Effector memory CD8-positive, alpha-beta T cell (primary cell): ENCODE measurements at places on chromosomes 6 and 20.

DNA sequence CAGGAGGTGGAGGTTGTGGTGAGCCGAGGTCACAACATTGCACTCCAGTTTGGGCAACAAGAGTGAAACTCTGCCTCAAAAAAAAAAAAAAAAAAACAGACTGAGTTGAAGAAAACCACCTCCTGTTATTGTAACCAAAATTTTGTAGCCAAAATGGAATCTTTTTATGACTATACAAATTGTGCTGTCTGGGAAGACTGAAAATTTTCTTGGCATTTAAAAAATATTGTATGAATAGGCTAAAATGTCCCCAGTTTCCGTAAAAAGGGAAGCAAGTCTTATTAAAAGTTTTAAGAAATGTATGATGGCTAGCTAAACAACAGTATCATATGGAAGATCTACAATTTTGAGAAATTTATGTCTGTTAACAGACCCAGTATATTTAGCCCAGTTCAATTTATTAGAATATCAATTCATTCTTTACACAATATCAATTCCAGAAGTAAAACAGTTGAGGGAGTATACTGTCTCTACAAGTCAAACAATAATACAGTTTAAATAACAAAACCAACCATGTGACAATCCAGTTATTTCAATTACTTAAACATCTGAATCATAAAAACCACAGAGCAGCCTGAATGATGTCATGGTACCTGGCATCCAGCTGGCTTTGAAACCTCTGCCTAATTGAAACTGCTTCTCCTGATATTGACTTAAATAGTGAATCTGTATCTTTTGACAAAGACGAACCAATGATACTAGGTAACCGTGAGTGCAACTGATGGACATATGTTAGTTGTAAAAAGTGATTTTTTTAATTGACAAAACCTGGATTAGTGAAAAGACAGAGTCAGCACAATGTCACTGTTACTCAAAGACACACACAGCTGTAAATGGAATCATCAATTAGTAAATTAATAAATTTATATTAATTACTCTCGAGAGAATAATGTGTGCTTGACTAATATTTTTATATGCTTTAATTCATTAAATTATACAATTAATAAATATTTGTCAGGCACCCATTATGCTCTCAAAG lies 166.6 kb upstream of the MARCKS start:
- no peak for DNase-seq

GRCh38 chr20:45593498-45593897 lies 14.4 kb upstream of the WFDC8 start:
- no peak for DNase-seq

- DNase-seq = no peak
These were observed 11.9 kb upstream of the MYCT1 start for GRCh38 chr6:152685819-152686218.

GRCh38 chr6:17871189-17871519 lies 116.3 kb downstream of the KIF13A start:
- no peak for DNase-seq

GRCh38 chr6:128686084-128686483 lies 165.7 kb upstream of the PTPRK start:
- DNase-seq = no peak

DNA sequence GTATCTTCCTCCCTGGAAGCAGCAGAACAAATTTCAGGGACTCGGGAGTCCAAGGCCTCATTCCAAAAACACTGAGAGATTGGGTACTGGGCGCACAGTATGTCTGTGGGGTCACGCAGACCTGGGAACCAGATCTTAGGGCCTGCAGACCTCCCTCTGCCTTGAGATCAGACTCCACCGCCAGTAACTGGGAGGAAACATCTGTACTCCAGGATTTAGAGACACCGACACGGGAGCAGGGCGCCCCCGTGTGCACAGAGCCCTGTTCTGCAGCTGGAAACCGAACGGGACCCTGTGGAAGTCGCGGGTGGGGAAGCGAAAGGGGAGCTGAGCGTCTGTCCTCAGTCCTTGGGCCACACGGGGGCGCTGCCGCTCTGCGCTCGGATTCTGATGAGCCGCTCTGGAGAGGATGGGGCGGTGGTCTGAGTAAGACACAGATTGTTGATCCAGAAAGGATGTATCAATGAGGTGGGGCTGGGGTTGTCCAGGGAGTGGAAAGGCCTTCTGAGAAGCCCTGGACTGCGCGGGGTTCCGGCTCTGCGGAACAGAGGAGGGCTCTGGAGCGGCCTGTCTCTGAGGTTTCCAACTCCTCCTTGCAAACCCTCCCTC lies 35.7 kb upstream of the HLA-E start:
- peak; percentile 88 for DNase-seq

- DNase-seq = peak; percentile 80
These were observed at the start of gene SLC9A8 for GRCh38 chr20:49812507-49813304. Gene SLC9A8 (plus strand): TSS chr20:49812828. CDS start chr20:49812923, 95 bp downstream.

DNA sequence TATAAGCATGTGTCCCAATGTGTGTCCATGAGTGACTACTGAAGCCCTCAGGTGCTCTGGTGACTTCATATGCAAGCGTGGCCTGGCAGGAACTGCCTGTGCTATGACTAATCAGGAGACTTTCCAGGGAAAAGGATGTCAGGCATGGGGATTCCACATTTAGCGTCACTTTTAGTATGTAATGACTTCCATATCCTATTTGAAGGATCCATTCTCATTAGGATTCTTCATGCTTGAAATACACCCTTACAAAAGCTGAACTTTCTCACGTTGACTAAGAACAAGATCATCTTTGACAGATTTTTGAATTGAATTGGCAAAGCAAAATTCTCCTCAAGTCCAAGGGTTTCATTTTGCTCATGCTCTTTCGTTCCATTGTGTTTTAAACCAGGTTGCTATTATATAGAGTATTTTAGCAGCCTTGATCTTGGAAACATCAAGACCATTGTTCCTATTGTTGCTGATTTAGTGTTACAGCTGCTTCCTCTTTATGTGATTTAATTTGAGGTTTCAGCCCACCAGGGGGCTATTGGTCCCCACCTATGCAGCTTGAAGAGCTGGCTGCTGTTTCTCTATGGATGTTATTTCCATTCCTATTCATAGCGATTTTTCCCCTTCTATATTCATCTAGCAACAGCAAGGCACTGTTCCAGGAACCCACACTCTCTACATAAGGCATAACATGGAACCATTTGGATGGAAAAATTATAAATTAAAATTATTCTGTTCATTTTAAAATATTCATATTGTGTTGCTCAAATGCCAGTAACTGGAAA lies 418.6 kb downstream of the CDKAL1 start:
- DNase-seq = no peak

DNA sequence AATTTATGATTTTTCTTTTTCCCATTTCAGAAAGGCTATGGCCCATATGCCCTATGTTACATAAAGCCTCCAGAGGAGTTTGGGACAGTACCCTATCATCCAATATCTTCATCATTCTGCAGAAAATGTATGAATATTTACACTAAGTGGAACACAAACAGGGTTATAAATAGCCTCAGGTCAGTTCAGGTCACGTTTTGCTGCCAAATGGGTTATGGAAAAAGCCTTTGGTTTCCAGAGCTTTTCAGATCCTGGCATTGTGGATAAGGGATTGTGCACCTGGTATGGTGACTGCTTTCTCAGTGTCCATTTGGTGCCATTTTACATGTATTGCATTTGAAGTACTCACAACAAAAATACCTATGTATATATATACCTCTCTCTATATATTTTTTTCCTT lies 29.4 kb downstream of the UTRN start:
- no peak for DNase-seq

- no peak for DNase-seq
These were observed 124.4 kb upstream of the AFDN start for GRCh38 chr6:167702241-167702827.

DNA sequence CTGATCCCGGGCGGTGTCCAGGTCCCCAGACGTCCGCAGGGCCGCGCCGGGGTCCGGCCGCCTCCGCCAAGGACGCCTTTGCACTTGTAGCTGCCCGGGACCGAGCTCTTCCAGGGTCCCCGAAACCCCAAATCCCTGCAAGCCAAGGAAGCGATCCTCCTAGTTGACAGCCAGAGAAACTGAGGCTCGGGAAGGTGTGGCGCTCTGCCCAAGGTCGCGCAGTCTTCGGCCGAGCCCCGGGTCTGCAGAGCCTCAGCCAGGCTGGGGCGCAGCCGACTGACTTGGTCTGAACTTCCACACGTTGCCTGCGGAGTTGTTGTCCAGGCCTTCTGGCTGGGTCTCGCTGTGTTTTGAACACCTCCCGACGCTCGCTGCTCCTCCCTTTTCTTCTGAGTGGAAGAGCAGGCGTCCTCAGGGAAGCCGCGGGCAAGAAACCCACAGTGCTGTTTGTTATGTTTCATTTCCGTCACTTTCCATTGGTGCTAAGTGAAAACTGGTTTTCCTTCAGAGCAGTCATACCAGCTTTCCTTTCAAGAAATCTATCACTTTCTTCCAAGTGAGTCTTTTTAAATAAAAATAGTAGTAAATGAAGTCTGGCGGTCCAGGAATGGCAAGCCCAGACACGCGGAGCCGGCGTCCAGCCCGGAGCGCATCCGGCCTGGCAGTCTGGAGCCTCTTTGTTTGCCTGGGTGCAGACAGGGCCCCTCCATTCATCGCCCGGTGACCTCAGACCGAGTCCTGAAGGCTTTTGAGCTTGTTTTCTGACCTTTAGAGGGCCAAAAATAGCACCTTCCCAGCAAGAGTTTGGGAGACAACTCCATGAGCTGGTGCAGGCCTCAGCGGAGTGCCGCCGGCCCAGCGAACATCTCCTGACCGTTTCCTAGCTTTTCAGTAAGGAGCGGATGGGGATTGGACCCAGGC lies 698 bp downstream of the FAM210B start:
- no peak for DNase-seq

- DNase-seq = no peak
These were observed 45.8 kb upstream of the TCF21 start for GRCh38 chr6:133843098-133843497.

DNA sequence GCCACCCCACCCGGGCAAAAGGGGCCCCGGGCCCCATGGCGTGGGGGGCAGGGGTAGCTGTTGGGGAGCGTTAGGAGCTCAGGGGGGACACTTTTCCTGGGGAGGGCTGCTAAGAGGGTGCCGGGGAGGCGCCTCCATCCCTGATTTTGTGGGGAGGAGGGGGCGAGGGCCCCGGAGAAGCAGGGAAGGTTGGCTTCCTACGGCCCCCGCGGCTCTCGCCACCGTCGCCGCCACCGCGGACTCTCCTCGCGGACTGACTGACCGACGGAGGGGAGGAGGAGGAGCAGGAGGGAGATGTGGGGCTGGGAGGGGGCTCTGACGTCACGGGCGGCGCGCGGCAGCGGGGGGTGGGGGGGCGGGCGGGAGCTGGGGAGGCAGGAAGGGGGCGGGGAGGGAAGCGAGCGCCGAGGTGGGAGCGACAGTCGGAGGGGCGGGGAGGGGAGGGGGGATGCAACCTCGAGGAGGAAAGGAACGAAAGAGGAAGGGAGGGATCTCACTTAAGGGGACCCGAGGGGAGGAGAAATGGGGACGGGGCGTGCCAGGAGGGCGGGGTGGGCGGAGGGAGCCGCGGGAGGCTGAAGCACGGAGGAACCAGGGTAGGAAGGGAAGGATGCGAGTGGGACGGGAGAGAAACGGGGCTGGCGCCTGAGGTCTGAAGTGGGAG lies 5.1 kb downstream of the GABBR1 start:
- no peak for DNase-seq

- no peak for DNase-seq
These were observed 28.4 kb downstream of the WRNIP1 start for GRCh38 chr6:2793534-2794151.

GRCh38 chr6:30340589-30341054 lies 4.3 kb upstream of the RPP21 start:
- no peak for DNase-seq

DNA sequence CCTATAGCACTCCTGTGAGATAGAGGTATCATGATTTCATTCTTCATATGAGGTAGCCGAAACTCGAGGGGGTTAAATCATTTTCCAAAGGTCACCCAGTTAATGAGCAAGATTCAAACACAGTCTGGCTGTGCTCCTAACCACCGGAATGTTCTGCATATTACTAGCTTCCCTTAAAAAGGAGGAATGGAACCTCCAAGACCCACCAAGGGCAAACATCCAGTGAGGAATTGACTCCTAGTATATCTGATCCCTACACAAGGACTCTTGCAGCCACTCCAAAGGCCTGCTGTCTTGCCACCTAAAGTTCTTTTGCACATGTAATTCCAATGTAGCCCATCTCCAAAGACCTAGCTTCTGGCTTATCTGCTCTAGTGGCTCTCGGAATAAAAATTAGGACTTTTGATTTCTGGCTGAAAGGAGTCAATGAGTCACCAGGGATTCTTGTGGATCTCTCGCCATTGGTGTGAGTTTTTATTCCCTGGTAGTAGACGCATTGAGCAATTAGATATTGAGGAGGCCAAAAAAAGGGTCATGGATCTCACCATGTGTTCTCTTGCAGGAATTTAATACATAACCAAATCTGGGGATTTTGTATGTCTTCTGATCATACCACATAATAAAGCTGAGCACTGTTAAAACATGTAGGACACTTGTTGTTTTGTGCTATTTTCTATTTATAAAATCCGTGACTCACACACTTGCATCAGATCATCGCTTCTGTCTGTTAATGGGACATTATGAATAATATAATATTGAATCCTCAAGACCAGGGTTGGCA lies 9.1 kb downstream of the BCAS1 start:
- DNase-seq = no peak

DNA sequence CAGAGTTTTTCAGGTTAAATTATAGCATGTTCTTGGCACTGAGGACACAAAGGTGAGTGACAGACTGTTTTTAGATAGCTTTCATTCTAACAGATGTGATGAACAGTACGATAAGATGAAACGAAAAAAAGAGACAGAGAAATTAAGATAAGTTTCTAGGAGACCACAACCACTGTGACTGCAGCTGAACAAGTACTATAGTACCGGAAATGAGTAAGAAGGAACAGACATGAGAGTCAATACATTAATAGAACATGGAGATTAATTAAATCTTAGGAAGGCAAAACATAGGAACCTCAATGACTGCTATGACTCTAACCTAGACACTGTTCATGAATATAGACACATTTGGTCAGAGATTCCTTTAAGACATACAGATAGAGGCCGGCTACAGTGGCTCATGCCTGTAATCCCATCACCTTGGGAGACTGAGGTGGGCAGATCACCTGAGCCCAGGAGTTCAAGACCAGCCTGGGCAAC lies 40.2 kb downstream of the HBS1L start:
- DNase-seq = no peak

GRCh38 chr20:62598761-62599194 lies 43.5 kb upstream of the SLCO4A1 start:
- no peak for DNase-seq

- DNase-seq = no peak
These were observed 91.2 kb upstream of the SCP2D1 start for GRCh38 chr20:18722371-18722770.

- no peak for DNase-seq
These were observed 32.5 kb upstream of the DLGAP4 start for GRCh38 chr20:36273414-36274180.

GRCh38 chr6:36120539-36120938 lies 9.8 kb upstream of the MAPK13 start:
- peak; percentile 70 for DNase-seq

- DNase-seq = no peak
These were observed 22.2 kb downstream of the FAM110A start for GRCh38 chr20:855466-856360.

- no peak for DNase-seq
These were observed 207.5 kb upstream of the HS3ST5 start for GRCh38 chr6:114550316-114550715.

- no peak for DNase-seq
These were observed 248.8 kb downstream of the SOD2 start for GRCh38 chr6:159444056-159444760.

GRCh38 chr6:130680116-130680515 lies 147.1 kb upstream of the SMLR1 start:
- DNase-seq = no peak

GRCh38 chr20:7856756-7857155 lies 83.5 kb downstream of the HAO1 start:
- no peak for DNase-seq

- DNase-seq = no peak
These were observed 220.8 kb downstream of the TRDN start for GRCh38 chr6:123415844-123416468.
